ENCODE measurements at places on chromosomes 2 and 18.

DNA sequence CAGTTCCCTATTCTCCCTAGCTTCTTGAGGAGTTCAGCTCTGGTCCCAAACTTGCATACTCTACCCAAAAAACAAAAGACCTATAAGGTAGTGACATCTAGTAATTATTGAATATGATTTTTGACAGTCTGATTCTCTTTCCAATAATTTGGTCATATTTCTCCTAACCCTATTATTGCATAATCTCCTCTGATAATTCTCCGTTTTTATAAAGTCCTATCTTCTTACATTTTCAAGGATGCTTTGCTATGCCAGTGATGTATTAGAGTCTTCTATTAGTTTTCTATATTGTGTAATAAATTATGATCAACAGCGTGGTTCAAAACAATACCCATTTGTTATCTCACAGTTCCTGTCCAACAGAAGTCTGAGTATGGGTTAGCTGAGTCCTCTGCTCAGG, 426.3 kb downstream of the BCL11A start:
- DNase-seq = no peak

- H3K4me1 ChIP-seq = no peaks in the 10 kb centered on the region
- H3K36me3 ChIP-seq = no peaks in the 10 kb centered on the region
- peaks cover 4% of the 10 kb centered on the region for H3K27me3 ChIP-seq
- no peak overlapping the region for H3K27ac ChIP-seq
- no peak overlapping the region for H3K4me3 ChIP-seq
Measured at GRCh38 chr2:29444150-29444549, 328.9 kb downstream of the CLIP4 start.

DNA sequence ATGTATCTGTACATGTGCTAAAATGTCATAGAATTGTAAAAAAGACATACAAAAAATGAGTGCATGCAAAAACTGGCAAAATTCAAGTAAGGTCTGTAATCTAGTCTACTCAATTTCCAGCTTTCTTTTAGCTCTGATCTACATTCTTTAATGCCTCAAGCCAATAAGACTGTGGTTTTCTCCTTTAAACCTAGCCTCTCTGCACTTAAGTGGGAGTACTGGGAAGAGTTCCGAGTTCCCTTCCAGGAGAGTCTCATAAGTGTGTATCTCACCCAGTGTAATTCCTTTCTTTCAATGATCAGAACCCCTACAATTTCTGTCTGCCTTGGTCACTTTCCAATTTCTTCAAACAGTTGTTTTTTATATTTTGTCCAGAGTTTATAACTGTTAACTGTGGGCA, 150.1 kb downstream of the PTRHD1 start:
- no peak overlapping the region for H3K27ac ChIP-seq
- no peak overlapping the region for H3K4me3 ChIP-seq
- DNase-seq = no peak
- H3K27me3 ChIP-seq = no peaks in the 10 kb centered on the region

DNA sequence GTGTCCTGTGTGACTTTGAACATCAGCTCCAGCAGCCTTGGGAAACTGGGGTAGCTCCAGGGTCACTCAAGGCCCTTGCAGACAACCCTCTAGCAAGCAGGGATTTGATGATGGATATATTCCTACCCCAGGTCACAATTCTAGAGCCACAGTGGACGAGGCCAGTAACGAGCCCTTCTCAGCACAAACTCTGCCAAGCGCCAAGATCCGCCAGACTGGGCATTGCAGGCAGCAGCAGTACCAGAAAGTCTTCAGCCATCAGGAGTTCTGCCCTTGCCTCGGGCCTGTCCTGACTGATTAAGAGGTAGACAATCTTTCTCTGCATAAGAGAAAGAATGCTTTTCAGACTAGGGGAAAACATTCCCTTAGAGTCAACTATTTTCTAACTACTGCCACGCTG, 259.1 kb downstream of the FBXO15 start:
- peaks cover 2% of the 10 kb centered on the region for H3K27me3 ChIP-seq
- H3K4me3 ChIP-seq = no peak overlapping the region
- no peaks in the 10 kb centered on the region for H3K4me1 ChIP-seq
- no peak for DNase-seq
- no peaks in the 10 kb centered on the region for H3K36me3 ChIP-seq
- H3K27ac ChIP-seq = no peak overlapping the region

DNA sequence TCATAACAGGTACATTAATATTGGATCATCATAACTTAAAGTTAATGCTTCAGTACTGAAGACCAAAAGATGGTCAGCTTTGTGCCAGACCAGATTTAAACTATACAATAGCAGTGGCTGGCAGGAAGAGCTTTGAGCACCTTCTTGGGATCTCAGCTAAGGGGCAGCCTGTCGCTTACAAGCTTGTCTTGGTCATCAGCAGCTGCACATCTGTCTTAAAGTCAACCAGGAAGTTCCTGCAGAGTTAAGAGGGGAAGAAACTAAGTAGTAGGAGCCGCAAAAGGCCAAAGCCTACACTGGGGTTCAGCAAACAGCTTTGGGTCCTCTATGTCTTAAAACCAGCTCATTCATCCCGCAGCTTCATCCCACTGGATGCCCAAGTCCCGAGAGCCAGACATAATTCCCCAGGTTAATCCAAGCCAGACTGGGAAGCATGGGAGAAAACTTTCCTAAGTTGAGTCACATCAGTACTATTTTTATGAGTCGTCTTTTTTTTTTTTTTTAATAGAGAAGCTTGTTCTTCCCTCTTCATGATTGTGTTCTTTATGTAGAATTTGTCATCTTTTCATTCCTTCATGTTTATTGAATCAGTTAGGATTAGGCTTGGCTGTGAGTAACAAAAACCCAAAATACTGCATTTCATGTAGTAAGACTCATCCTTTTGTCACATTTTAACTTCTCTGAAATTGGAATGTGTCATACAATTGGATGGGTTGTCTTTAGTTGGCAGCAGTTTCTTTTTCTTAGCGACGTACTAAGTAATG, 59.3 kb downstream of the SERTAD2 start:
- H3K27me3 ChIP-seq = no peaks in the 10 kb centered on the region
- peaks cover 20% of the 10 kb centered on the region for H3K36me3 ChIP-seq
- no peak overlapping the region for H3K4me3 ChIP-seq
- peaks cover 3% of the 10 kb centered on the region for H3K4me1 ChIP-seq
- DNase-seq = no peak
- H3K27ac ChIP-seq = no peak overlapping the region

- no peak overlapping the region for H3K27ac ChIP-seq
- no peak overlapping the region for H3K4me3 ChIP-seq
- peaks cover 11% of the 10 kb centered on the region for H3K4me1 ChIP-seq
- no peak for DNase-seq
- H3K36me3 ChIP-seq = no peaks in the 10 kb centered on the region
Measured at GRCh38 chr2:237472187-237472712, 14.8 kb upstream of the MLPH start.

- no peak for DNase-seq
- no peak overlapping the region for H3K27ac ChIP-seq
- H3K4me3 ChIP-seq = no peak overlapping the region
Measured at GRCh38 chr2:238814815-238815214, 33.1 kb upstream of the TWIST2 start.

GRCh38 chr2:18976168-18976961, 382.1 kb downstream of the OSR1 start:
- no peak for DNase-seq
- no peak overlapping the region for H3K4me3 ChIP-seq
- no peaks in the 10 kb centered on the region for H3K36me3 ChIP-seq
- H3K27me3 ChIP-seq = no peaks in the 10 kb centered on the region
- no peak overlapping the region for H3K27ac ChIP-seq
- no peaks in the 10 kb centered on the region for H3K4me1 ChIP-seq

DNA sequence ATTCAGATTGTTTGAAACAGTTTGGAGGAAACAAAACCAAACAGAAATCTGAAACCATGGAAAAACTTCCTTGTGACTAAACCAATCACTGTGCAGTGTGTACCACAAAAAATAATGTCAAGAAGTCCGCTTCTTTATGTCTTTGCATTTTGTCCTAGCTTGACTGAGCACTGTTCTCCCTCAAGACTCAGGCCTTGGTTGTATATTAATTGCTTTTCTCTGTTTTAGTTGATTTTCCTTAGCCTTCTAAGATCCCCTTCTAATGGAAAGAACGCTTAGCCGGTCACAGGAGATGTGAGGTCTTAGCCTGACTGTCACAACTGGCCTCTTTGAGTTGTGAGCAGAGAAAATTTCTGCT, 56.6 kb downstream of the LCLAT1 start:
- no peak overlapping the region for H3K4me3 ChIP-seq
- no peak for DNase-seq
- H3K36me3 ChIP-seq = peaks cover 34% of the 10 kb centered on the region
- H3K27ac ChIP-seq = no peak overlapping the region

All from activated CD4-positive, alpha-beta T cell treated with anti-CD3 and anti-CD28 coated beads, Interleukin-2, amount 10 ng/mL, durations not matched to agents 7 days and 5 days (primary cell).